ENCODE measurements at places on chromosomes 16 and 17.

DNA sequence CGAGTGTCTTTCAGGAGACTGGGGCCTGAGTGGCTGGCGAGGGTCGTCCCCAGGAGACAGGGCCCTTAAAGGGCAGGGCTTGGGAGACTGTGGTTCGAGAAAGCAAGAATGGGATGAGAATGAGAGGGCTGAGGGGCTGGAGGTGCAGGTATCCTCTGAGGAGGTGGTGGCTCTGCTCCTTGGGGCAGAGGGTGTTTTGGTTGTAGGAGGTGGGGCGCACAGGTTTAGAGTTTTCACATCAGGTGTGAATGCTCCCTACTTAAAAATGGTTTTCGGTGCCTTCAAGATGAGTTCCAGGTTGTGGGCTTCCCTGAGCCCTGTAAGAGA, 430 bp downstream of the BCAS3 start:
- DNase-seq, result no peak

- no peak for DNase-seq
Measured at GRCh38 chr17:29930409-29931010, 482 bp upstream of the SSH2 start.

DNA sequence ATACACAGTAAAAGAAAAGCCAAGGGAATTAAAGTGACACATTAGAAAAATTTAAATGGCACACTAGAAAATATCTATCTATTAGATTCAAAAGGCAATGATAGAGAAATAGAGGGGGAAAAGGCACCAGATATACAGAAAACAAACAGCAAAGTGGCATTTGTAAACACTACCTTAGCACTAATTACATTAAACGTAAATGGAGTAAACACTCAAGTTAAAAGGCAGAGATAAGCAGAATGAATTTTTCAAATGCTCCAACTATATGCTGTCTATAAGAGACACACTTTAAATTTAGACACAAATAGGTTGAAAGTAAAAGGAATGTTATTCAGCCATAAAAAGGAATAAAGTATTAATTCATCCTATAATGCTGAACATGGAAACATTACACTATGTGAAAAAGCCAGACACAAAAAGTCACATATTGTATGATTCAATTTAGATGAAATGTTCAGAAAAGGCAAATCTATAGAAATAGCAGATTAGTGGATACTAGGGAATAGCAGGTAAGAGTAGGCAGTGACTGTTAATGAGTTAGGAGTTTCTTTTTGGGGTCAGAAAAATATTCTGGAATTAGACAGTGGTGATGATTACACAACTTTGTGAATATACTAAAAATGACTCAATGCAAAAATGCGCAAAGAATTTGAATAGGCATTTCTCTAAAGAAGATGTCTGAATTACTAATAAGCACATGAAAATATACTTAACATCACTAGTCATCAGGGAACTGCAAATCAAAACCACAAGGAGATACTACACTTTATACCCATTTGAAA, 92.4 kb downstream of the BRIP1 start:
- no peak for DNase-seq

- DNase-seq, result no peak
Measured at GRCh38 chr17:40993839-40994238, at the start of gene KRTAP3-3. TSS of gene KRTAP3-3 (minus strand) at chr17:40994164. CDS start at chr17:40994097, 67 bp downstream.

DNA sequence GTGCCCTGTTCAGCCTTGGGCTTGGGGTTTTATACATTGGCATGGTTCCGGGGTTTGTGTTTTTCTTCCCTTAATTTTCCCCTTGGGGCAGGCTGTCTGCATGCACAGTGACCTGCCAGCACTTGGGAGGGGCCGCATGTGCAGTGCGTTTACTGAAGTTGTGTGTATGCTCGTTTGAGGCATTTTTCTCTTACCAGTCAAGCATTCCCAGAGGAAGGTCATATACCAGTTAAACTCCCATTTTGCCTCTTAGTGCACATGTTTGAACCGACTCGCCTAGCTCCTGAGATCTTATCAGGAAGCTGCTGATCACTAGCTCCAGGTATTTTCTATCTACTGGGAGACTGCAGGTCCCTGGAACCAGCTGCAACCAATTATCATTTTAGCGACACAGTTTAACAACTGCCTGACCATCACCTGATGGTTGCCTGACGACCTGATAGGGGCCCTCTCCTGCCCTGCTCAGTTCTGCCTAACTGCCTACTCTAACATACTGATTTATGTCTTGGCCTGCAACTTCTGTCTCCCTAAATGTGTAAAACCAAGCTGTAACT, 51.4 kb downstream of the MFSD11 start:
- DNase-seq, result no peak

DNA sequence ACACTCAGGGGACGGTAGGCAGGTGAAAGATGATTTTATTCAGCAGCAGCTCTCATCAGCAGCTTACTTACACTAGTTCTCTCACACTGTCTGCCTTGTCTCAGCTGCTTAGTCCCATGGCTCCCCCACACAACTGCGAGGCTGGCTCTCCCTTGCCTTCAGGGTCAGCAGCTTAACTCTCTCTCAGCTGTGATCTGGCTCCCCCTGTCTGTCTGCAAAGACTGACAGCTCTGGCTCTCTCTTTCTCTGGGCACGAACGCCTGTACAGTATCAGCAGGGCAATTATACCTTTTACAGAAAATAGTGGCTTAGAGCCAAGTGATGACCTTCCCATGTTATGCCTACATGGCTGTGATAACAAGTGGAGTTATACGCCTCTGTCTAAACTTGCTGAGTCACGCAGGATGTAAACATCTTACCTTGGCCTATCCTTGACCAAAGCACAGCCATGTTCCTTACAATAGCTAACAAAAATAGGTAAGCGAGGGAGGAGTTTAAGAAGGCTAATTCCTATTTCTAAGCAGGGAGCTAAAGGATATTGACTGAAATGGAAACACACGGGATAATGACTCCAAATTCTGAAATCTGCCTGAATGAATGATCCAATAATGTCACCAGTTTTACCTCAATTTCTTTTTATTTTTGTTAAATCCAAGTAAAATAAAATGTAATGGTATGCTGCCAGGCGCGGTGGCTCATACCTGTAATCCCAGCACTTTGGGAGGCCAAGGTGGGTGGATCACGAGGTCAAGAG, 1.1 kb upstream of the NDUFAB1 start:
- DNase-seq, result no peak

- no peak for DNase-seq
Measured at GRCh38 chr16:48517493-48517892, 92.5 kb downstream of the N4BP1 start.

DNA sequence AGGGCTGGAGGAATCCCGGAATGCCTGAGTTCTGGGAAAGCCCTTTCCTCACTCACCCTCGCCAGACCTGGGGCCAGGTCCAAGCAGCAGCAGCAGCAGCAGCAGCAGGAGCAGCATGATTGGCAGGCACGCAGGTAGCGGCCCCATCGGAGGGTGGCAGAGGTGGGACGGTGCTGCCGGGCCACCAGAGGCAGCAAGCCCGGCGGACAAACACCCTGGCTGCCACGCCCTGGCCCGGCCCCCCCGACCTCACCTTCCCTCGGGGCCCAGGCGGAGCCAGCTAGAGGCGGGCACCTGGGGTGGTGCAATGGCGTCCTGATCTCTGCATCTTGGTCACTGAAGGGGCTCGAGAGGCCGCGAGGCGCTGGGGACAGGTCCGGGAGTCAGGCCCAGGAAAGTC, 122.4 kb downstream of the LAT start:
- no peak for DNase-seq
